GM18507 (cell line): ENCODE measurements at places on chromosomes 5 and 9.

DNA sequence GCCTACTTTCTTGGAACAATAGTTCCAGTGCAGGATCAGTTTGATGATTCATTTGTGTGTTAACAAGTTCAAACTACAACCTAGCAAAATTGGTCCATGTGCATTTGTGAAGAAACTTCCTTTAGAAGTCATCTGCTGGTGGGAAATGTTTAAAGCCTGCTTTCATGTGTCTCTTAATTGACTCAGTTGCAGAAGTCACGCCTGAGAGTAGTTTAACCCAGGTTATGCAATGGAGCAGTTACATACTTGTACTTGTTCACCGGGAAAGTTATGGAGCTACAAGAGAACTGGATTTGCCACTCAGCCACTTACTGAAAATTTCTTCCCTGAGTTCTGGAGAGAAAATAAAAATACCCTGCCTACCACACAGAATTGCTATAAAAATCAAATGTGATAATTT lies 1397.8 kb downstream of the PTPRD start:
- no peak for DNase-seq

DNA sequence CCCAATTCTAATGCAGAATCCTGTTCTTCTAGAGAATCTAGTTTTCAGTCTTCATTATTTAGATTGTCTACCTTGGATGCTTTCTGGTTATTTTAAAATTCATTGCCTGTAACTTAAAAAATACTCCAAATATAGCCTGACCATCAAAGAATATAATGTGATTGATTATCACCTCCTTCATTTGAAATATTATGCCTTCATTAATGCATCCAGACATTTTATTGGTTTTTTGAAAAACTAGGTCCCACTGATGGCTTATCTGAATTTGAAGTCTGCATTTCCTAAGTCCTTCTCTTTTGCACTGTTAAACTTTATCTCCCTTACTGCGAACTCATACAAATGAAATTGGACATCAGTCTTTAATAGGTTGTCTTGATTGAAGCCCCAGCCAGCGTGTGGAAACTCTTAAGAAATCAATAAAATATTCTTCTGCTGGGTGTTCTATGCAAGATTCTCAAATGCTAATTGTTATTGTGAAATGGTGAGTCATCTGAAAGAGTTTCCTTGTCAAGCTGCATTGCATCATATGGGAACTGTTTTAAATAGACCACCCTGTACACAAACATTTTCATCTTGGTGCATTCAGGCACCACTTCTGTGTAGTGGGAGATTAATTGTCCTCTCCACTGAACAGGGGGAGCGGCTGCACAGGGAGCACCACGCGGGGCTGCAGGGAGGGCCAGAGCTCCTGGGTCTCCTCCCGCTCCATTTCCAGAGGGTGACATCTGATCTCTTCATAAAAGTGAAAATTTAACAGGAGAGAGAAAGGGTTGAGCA lies 92.3 kb upstream of the FANCC start:
- no peak for DNase-seq

DNA sequence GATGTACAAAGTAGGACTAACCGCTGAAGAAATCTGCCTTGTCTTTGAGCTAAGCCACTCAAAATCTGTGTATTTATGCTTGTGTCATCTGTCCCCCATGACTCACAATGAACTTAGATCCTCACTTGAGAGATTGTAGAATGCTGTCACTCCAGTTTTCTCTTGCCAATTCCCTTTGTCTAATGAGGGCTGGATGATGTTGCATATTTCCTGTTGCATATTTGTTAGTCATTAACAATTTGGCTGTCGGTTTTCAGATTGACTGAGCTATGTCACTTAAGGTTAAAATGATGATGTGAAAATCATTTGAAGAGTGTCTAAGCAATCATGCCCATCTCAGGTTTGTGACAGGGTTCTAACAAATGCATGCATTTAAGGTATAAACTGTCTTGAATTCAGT lies 481.7 kb downstream of the CDH10 start:
- DNase-seq = no peak

DNA sequence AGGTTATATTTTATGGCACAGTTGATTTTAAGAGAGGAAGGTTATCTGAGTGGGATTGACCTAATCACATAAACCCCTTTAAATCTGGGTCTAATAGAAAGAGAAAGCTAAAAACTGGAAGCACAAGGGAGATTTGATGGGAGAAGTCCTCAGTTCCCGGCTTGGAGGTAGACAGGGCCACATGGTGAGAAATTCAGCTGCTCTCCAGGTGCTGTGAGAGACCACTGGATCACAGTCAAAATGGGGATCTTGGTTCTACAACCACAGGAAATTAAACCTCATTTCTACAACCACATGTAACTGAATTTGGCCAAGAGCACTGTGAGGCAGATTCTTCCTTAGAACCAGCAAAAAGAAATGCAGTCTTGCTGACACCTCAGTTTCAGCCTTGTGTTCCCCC lies 2352.7 kb downstream of the MAT2B start:
- no peak for DNase-seq

DNA sequence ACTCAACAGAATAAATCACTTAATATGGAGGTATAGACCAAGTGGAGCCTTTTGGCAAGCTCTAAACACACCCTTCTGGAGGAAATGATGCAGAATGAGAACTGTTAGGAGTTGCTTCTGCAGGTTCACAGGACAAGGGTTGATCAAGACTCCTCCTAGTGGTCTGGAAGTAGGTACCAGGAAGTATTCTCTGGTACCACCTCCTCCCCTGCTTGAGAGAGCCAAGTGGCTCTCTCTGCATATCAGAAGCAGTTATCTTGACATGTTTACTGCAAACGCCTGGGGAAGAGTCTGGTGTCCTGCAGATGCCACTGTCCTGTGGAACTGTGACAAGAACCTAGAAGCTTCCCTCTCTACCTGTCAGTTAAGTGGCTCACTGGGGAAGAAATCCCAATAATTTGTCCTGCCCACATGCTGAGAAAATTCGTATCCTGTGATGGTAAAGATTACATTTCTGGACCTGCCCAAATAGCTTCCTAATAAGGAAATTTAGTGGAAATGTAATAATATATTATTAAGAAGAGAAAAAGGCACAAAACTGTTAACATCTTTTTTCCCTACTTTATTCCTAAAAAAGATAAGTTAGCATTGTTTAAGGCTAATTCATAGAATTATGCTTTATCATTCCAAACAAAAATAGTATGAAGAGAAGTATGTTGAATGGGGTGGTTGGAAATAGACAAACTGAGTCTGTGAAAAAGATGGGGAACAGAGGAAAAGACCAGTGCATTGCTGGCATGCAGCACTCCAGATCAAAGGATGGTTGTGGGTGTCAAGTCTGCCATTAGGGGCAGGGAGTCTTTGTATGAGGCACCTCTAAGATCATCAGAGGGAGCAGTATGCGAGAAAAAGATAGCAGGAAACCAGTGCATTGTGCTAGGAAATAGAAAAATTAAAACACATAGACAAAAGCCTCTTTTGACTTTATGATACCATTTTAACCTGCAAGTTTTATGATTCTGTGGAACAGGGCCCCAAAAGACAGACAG lies 118.8 kb downstream of the CDC42SE2 start:
- peak; percentile 28 for DNase-seq

DNA sequence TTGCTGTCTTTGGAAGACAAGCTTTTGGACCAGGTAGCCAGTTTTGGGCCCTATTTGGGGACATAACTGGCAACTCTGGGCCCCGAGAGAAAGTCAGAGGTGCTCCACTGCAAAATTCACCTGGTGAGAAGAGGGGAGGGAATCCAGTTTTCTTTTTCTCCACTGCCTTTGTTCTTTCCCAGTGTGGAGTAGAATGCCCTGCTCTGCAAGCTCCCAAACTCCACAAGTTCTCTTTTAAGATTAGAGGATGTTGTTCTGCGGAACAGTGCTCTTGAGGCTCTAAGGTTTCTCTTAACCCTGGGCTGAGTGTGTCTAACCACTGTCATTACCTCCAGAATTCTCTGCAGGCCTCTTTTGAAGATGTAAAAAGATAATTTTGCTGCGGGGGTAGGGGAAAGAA lies 25.3 kb downstream of the MACIR start:
- DNase-seq = no peak

DNA sequence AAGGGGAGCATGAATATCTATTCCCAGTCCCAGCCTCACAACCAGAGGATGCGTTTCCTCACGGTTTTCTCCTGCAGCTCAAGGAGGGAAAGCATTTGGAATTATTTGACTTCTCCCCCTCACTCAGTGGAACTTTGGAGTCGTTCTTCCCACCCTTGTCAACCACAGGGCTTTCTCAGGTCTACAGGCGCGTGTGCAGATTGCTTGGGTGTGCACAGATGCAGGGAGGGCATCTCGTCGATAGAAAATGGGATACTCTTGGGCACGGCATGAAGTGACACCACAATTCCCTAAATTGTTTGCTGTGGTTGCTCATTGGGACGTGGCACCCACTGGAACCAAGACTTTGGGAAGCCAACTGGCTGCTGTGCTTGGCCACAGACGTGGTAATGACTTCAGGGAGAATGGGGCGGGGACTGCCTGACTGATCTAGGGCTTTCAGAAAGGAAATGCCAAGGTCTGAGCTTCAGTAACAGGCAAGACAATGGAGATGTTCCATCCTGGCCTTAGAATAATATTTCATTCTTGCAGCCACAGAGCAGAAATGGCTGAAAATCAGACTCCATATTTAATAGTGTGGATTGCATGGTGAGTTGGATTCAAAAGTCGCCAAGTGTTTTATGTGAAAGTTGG lies 12.2 kb upstream of the OBP2B start:
- no peak for DNase-seq

- no peak for DNase-seq
These were observed 46.5 kb upstream of the GDNF start for GRCh38 chr5:37886242-37886905.

GRCh38 chr5:63931836-63932235 lies 30.4 kb downstream of the HTR1A start:
- no peak for DNase-seq

DNA sequence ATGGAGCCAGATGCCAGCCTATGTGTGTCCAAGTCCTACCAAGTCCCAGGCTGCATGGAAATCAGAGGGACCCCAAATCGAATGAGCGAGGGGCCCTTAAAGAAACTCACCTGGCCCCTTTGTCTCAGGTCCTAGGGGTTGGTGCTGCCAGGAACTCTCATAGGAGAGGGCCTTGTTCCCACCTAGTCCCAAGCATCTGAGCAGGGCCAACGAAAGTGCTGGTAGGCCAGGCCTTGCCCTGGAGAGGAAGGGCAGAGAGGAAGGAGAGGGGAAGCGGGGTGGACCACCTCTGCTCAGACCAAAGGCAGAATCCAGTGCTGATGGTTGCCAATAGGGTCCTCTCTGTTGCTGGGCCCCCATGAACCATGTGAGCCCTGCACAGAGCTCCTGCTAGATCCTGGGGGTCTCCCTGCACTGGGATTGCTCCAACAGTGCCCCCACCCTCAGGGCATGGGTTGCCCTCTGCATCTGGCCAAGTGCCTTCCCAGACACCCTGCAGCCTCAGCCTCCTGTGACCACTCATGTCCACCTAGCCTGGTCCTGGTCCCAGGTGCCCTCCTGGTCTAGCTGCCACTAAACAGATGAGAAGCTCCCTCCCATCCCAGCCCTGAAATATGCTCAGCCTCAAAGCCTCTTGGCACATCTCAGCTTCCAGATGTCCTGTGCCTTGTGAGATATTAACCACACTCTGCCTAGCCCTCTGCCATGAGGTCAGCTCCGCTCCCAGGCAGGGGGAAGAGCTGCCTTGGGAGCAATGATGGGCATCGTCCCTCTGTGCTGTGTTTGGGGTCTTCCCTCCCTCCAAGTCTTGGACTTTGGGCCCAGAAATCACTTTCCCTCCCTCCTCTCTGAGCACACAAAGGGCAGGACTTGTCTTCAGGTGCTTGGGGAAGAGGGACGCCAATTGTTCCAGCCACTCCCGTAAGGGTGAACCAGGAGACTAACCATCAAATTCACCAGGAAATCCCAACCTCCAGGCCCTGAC lies 109.6 kb downstream of the ADAMTS2 start:
- no peak for DNase-seq

DNA sequence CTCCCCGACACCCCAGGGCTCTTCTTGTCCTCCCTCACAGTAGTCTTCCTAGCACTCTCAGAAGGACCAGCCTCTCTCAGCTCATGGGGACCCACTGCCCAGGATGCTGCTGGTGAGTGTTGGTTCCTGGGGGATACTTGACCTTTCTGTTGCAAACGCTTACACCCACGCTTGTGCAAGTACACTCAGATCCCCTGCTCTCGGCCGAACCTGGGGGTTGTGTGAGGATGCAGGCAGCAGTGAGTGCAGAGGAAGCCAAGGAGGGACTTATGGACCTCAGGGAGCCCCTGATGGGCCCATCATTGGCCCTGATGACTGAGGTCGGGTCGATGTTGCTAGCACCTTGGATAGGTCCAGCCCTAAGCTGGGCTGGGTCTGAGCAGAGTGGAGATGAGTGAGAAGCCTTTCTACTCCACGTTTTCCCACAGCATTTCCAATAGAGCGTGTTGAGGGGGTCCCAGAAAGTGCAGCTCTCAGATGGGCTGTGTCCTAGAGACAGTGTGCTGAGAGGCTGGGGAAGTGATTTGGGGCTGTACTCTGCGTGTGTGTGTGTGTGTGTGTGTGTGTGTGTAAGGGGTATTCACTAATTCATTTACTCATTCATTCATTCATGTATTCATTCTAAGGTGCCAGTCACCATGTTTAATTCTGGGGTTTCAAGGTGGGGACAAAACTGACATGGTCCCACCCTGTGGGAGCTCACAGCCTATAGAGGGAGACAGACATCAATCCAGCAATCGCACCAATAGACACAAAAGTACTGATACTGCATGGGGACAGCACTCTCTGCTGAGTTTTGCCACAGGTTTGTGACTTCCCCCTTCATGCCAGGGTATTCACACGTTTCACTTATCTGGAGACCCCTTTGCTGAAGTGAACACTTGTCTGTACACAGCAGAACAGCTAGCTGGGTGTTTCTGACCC lies 25.2 kb upstream of the PITX1 start:
- DNase-seq = no peak

DNA sequence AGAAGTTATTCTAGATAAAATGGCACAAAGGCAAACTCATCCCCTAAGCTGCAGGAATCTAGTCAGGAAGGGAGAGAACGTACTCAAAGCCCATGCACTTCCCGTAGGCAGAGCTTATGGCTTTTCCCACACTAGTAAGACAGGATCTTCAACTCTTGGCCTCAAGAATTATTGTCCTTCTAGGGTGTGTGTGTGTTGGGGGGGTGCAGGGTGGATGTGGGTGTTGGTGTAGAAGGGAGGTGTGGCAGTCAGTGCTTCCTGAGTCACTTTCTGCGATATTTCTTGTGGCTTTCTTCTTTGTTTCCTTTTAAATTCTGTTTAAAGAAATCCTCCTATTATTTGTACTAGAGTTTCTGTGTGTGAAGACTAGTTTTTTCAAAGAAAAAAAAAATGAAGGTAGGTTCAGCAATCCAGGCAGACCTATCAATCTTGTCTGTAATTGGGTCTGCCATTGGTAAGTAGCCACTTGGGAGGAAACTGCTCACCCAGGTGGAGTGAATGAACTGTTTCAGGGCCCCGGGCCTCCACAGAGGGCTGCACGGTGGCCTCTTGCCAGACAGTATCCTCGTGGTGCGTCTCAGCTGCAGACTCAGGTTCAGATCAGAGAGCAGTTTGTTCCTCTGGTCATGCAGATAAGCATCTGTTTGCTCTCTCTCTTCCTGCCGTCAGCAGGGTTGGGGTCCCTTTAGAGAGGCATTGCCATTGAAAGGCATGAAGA lies 131.9 kb downstream of the NPR3 start:
- no peak for DNase-seq

- no peak for DNase-seq
These were observed 306.9 kb upstream of the SMARCA2 start for GRCh38 chr9:1708219-1708618.
